Caki2 (cell line): ENCODE measurements at places on chromosomes 5 and 9. TPM values are rescaled to one million over a fixed set of nuclear protein-coding genes. Genes with fewer than 3 reads are reported as not detected.
A peak's percentile ranks its signal among the peaks of the same experiment; 100 is the strongest.

BAAT gene
- not detected in 2 replicates for total RNA-seq

PDE8B gene
- total RNA-seq, result not detected in 2 replicates

RORB gene
- total RNA-seq, result under 0.01 TPM in 1 of 2 replicates, not detected in the other

CCNH gene
- 42.9 and 58.3 TPM in 2 replicates for total RNA-seq

CTNND2 gene
- not detected in 2 replicates for total RNA-seq

C9orf43 gene
- not detected in 2 replicates for total RNA-seq

PCDHGB3 gene
- not detected in 2 replicates for total RNA-seq

PHYHD1 gene
- not detected in 2 replicates for total RNA-seq

DMRTA1 gene
- 6.0 and 7.3 TPM in 2 replicates for total RNA-seq

ITK gene
- total RNA-seq, result not detected in 2 replicates

FOXD4L6 gene
- total RNA-seq, result not detected in 2 replicates

- no peak for DNase-seq
Observed at GRCh38 chr5:127353327-127353726, 62.7 kb downstream of the MEGF10 start.

DNA sequence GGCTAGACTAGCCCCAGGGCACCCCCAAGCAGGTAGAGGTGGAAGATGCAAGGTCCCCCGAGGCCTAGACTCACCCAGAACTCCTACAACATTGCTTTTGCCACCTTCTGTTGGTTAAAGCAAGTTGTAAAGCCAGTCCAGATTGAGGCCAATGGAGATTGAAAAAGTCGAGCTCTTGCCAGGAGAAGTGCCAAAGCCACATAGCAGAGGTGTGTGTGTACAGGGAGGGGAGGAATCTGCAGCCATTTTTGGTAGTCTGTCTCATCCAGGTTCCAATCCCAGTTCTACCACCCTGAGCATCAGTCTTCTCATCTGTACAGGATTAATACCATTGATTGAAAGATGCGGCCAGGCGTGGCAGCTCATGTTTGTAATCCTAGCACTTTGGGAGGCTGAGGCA lies 12.3 kb upstream of the URM1 start:
- no peak for DNase-seq

GRCh38 chr5:42397267-42397666 lies 26.0 kb upstream of the GHR start:
- DNase-seq, result no peak

- DNase-seq, result no peak
Observed at GRCh38 chr5:161399996-161400562, 146.4 kb downstream of the GABRB2 start.

GRCh38 chr5:179227229-179227579 lies 118.1 kb downstream of the ADAMTS2 start:
- no peak for DNase-seq

DNA sequence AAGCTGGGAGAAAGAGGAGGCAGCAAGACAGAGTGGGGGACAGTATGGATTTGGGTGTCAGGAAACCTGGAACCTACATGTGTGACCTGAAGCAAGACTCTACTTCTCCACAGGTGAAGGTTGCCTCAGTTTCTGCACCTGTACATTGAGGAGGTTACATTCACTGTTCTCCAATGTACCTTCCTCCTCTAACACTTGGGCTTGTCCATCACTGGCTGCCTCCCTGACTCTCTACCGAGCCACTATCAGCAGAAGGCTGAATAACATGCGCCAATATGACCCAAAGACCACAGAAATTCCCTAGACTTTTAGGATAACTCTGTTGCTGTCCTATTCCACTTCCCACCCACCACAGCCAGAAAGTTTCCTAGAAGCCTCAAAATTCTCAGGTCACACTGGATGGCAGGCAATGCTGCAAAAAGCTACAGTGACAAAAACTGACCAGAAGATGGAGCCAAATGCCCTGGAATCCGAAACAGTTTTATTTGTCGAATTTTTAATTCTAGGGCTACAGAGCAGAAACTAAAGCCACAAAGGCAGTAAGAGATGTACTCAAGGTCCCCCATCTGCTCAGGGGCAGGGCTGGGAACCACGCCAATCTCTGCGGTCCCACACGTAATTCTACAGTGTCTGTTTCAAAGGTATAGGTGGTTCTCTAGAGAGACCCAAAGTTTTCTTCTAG lies 64.4 kb downstream of the FAM114A2 start:
- DNase-seq, result peak; percentile 23

DNA sequence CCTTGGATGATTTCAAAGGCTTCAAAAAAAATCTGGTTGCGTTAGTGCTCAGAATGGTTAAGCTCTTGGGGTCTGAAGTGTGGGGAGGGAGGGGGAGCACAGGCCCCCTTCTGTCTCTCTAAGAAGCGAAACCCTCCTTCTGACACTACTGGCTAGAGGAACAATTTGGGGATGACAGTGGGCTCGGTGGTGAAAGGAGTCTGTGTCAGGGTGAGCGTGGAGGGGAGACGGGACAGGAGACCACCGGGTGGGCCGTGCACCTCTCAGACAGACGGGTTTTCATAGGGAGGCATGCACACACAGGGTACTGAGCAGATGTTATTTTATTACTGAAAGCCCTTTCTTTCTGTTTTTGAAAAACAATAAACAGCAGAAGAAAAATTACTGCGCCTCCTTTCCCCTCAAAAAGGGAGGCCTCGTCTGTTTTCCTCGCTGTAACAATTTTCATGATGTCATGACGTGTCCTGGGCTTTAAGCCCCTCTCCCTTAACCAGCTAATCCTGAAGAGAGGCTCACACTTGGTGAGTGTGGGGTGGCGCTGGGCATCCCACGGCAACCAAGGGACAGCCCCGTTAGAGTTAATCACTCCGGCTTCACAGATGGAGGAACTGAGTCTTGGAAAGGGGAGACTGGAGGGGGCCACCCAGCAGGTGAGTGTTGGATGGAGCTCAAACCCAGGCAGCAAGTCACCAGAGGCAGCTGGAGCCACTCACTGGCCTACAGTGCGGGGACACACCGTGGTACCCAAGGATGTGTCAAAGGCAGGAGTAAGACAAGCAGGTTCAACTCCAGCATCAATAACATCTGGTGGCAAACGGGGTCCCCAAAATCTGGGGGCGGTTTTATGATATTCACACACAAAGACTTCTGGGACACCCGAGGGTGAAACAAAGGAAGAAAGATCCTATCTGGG lies 53.4 kb downstream of the PTCH1 start:
- DNase-seq, result no peak

GRCh38 chr9:124969401-124969800 lies 28.5 kb upstream of the GOLGA1 start:
- DNase-seq, result no peak

DNA sequence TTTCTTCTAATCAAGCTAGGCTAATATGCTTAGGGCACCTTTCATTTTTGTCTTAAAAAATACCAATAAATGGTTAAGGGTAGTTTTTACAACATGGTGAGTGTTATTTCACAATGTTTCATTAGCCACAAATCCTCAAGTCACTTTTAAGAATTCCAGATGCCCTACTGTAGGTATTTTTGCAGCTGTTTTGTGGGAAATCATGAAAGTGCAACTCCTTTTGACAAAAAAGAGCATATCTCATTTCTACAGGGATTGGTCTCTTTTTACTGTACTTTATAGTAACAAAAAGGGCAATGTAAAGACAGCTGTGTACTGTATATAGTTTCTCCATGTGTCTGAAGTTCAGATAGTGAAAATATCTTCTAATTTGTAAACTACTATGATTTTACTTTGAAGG lies 28.3 kb upstream of the GAS1 start:
- no peak for DNase-seq

GRCh38 chr9:77547106-77547730 lies 100.9 kb downstream of the GNA14 start:
- no peak for DNase-seq

DNA sequence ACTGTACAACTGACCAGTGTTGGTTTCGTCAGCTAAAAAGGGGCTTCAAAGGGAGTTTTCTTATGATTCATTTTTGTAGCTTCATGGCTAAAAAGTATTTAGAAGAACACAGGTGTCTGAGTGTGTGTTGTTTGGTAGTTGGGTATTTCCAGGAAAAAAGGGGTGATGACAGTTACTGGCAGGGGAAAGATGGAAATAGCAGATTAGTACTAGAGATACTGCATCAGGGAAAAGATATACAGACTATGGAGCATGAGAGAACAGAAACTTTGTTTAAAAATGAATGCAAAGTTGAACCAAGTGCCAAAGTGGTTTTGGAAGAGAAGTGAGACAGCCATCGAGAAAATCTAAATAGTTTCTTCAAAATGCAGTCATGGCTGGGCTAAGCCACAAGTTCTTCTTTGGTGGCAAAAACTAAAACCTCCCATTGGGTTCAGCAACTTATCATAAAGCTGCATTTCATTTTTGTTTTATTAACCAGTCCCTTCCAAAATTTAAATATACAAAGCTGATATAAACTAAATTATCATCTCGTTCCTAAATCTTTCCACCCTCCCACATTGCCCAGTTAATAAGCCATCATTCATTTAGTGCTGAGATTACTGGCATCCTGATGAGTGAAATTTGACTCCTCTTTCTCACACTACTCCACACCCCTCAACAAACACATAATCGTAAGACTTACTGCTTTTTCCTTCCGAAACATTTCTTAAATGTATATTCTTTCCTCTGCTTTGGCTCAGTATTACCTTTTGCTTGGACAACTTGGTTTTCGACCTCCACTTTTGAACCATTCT lies 33.5 kb downstream of the ELL2 start:
- DNase-seq, result no peak

DNA sequence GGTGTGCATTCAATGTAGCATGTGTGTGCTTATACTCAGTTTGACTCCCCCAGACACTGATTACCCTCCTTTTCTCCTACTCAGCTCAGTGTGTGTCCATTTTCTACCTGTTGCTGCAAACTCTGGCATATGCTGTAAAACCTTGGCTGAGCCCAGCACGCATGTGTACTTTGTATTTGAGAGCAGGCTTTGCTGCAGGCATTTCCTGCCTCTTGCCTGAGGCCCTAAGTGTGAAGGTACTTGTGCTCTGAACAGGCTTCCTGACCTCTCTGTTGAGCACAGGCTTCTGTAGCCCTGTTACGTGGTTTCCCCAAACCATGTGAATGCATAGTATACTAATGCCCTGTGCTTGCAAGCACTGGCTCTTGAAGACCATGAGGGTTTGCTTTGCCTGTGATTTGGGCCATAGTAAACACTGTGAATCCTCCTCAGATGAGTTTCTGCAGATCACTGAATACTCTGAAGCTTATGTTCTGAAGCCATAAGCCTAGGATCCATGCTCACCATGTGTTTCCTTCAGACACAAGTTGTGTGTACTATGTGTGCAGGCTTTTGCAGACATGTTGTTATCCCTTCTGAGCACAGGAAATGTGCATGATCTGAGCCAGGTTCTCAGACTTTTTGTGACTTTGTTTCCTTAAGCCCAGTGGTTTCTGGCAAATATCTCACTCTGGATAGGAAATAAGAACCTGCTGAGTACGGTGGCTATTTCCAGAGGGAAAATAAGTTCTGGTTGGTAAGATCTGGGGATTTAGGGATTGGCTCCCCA lies 124.9 kb upstream of the RUSC2 start:
- DNase-seq, result no peak

GRCh38 chr5:10467281-10468198 lies 25.9 kb downstream of the ROPN1L start:
- peak; percentile 78 for DNase-seq

DNA sequence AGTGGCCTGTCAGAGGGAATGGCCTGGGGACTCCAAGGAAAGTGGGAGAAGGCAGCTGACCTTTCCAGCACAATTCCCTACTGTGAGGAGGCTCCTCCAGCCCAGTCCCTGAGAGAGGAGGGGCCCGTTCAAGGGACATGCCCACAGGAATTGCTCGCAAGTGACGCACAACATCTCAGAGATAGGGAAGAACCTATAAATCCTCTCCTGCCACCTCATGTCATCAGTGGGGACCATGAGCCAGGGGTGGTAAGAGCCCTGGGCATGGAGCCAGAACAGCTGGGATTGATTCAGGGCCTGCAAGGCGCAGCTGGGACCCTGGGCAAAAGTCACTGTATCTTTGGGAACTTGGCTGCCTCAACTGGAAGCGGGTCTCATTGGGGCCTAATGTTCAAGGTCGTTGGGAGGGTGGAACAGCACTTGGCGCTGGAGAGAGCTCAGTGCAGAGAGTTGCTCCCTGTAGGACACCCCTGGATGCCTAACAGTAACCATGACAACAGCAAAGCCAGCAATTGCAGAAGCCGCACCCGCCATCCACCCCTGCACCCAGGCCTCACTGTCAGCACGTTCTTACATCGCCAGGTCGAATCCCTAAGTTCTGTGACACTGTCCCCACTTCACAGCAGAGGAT lies 41.3 kb upstream of the ORM1 start:
- peak; percentile 82 for DNase-seq

GRCh38 chr5:177479774-177480173 lies 6.3 kb upstream of the DBN1 start:
- no peak for DNase-seq

DNA sequence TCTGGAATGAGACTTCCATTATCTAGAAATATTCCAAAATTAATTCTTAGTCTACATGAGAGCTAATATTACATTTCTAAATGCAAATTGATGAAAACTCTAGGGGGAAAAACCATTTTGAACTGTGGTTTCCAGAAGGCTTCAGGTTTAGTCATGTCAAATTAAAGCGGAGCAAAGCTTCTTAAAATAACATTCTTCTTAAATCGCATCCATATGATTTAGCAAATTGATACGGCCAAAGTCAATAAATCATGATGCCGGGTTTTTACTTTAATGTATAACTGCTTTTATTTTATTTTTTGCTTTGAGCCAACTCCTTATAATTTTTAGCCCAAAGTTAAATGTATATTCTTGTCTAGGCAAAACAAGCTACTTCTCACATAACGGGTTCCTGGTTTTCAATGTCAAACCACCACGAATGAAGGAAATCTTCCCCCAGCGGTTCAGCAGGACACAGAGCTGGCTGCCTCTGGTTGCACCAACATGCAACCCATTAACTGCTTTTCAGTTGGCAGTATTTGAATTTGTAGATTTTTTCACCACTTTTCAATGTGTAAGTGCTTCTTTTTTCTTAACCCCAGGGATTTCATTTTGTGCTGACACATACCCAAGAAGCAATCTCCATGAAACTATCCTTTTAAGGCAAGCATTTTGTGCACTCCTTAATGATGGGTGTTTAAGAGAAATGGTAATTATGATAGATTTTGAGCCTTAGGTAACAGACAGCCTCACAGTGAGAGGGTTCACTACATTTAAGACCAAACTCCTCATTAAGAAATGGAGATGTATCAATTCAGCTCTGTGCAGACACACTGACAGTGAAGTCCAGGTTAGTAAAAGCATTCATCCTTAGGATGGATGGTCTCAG lies 35.5 kb downstream of the EFNA5 start:
- DNase-seq, result no peak

GRCh38 chr9:116381350-116381749 lies 227.8 kb downstream of the PAPPA start:
- peak; percentile 55 for DNase-seq
